ENCODE measurements at places on chromosomes 3 and 15.
A peak's percentile ranks its signal among the peaks of the same experiment; 100 is the strongest.

GRCh38 chr3:30492322-30493192, 113.8 kb upstream of the TGFBR2 start:
- peak; percentile 60 for DNase-seq

DNA sequence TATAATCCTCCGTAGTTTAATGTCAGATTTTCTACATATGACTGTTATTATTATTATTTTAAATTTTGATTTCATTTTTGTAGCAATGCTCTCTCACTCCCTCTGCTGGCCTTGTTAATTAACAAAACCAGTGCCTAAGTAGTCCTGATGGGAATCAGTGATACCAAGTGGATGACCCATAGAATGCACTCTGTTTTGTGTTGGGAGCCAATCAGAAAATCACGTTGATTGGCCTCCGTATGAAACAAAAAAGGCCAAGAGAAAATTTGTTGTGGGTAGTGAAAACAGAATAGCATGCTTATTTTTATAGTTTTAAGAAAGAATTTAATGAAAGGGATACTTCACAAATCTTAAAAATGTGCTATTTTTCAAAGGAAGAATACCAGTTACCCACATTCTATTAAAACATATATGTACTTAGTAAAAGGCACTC, 34.4 kb upstream of the MEIS2 start:
- DNase-seq: peak; percentile 73

GRCh38 chr15:76930831-76931396, 635 bp upstream of the RCN2 start:
- DNase-seq: no peak

DNA sequence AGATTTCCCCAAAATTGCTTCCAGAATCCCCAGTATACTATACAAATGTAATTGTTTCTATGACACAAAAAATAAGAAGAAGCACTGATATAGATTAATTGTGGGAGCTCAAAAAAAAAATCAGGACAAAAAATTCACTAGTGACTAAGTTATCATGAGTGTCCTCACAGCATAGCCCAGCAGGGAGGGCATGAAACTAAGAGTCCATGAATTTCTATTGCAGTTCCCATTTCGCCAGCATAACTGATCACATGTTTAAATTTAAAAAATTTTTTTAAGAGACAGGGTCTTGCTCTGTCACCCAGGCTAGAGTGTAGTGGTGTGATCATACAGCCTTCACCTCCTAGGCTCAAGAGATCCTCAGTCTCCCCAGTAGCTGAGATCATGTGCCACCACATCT, 10.6 kb downstream of the NCEH1 start:
- DNase-seq: no peak

- DNase-seq: peak; percentile 26
Observed at GRCh38 chr3:102237838-102238237, 197.0 kb upstream of the ZPLD1 start.

DNA sequence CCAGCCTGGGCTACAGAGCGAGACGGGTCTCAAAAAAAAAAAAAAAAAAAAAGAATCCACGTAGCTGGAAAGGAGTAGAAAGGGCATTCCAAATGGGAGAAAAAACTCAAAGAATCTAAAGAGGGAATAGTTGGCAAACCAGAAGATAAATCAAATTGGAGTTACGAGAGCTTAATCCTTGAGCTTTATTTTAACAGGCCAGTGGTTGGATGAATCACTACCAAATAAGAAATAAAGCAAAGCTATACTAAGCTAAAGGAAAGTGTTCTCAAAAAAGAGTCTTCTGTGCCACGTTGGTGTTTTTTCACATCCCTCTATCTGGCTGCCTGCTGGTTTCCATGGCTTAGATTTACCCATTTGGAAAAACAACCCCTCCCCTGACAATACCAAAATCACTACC, 14.0 kb downstream of the VGLL4 start:
- peak; percentile 65 for DNase-seq

GRCh38 chr3:114081037-114081436, 24.5 kb downstream of the QTRT2 start:
- peak; percentile 60 for DNase-seq

DNA sequence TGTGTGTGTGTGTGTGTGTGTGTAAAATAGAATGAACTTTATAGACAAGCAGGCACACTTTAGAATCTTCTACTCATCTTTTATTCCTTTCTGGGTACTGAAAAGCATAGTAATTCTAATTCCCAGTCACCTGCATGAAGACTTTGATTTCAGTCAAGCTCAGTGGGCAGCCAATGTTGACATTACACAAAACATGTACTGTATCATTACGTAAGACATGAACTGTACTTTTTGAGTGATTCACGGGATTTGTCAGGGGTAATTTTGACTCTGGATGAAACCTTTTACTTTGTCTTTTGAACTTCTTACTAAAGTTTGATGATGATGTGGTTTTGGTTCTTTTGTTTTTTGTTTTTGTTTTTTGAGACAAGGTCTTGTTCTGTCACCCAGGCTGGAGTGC, 38.8 kb downstream of the PTPRG start:
- peak; percentile 11 for DNase-seq

GRCh38 chr15:80856809-80857377, 77.7 kb downstream of the CEMIP start:
- DNase-seq: peak; percentile 70

GRCh38 chr3:69422751-69423150, 36.9 kb upstream of the FRMD4B start:
- peak; percentile 67 for DNase-seq

- peak; percentile 24 for DNase-seq
Observed at GRCh38 chr3:169152319-169152718, 511.2 kb downstream of the MECOM start.

GRCh38 chr3:173702561-173702960, 305.0 kb downstream of the NLGN1 start:
- no peak for DNase-seq

- peak; percentile 67 for DNase-seq
Observed at GRCh38 chr3:112056451-112056929, 22.0 kb downstream of the TMPRSS7 start.

- DNase-seq: no peak
Observed at GRCh38 chr3:122774564-122774963, 19.1 kb downstream of the HSPBAP1 start.

- DNase-seq: no peak
Observed at GRCh38 chr15:50287324-50288116, 22.0 kb upstream of the HDC start.

DNA sequence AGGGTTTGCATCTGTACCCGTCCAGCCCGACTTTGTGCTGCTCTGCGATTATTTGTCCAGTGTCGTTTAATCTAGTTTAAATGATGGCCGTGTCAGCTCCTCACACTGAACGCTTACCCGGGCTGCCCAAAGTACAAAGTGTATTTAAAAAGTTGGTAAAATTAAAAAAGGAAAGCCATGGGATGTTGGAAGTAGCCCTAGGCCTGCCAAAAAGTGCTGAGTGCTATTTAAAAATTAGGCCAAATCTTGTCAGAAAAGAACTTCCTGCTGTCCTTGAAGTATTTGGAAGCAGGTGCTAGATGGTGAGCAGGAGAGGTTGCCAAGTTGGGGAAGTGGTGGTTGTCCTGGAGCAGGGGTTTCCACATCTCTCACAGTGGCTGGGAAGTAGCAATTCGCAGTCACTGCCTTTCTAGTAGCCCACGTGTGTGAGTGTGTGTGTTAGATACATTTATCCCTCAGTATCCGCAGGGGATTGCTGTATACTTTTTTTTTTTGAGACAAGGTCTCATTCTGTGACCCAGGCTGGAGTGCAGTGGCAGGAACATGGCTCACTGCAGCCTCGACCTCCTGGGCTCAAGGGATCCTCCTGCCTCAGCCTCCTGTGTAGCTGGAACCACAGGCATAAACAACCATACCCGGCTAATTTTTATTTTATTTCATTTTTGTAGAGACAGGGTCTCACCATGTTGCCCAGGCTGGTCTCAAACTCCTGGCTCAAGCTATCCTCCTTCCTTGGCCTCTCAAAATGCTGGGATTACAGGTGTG, 664 bp downstream of the PPCDC start:
- DNase-seq: peak; percentile 39

DNA sequence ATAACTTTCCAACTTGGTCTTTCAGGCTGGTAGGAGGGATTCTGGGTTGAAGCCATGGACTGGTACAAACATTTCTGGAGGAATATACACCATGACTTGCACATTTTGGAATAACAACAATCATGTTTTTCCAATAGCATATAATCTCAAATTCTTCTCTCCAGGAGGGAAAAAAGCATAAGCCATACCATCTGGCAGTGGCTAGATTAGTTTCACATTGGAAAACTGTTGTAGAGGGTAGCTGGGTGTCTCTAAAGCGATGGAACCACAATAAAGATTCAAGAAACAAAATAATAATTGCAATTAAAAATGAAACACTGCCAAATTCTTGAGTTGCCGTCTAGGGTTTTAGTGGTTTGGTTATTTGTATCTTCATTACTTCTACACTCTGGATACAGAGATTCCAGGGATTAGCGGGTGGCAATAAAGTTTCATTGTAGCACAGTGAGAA, 278.5 kb upstream of the RASGRP1 start:
- peak; percentile 50 for DNase-seq

Measured in fibroblast of the aortic adventitia (primary cell).